ENCODE measurements at places on chromosomes 2 and 18. TPM values are rescaled to one million over a fixed set of nuclear protein-coding genes. Genes with fewer than 3 reads are reported as not detected.

ACVR1 gene
- 41.4 TPM for total RNA-seq

KYNU gene
- total RNA-seq, result 143 TPM

TTLL4 gene
- total RNA-seq, result 33.6 TPM

IL1RL1 gene
- 25.6 TPM for total RNA-seq

KLHL30 gene
- 0.27 TPM for total RNA-seq

Measured in MCF 10A (cell line).